Ovary (tissue), 10 donors: ENCODE measurements at places on chromosomes 5 and 9. TPM values are rescaled to one million over a fixed set of nuclear protein-coding genes. Genes with fewer than 3 reads are reported as not detected.
A peak's percentile ranks its signal among the peaks of the same experiment; 100 is the strongest.

DNA sequence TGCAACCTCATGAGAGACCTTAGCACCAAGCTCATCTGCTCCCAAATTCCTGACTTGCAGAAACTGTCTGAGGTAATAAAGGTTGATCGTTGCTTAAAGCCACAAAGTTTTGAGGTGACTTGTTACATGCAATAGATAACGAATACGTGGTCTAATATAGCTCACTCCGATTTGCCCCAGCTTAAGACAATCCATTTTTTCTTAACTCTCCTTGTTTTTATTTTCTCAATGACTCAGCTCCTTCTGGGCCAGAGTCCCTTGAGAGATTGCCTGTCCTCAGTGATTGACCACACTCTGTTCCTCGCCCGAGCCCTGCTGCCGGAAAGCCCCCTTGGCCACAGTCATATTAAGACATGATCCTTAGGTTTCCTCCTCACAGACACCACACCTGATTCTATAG is 63.7 kb upstream of the FANCC start:
- no peak for DNase-seq

GRCh38 chr5:174724484-174725260 is at the start of gene MSX2:
Gene MSX2, plus strand, starts transcription at chr5:174724582. Its CDS starts 78 bp downstream, at chr5:174724660.
- peak; percentile 59 for DNase-seq

DNA sequence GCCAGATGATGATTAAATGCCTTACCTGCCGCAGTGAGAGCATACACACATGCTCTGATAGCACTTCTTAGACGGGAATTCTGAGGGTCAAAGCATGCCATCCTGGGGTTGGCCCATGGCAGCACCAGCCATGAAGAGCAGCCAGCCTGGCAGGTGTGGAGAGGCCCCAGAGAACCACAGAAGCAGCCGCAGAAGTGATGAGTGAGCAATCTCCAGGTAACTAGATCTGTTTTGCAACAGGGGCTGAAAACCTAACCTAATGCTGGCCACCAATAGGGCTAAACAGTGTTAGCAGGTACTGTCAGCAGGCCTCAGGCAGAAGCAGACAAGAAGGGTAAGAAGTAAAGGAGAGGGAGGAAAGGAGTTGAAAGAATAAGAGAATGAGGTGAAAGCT is 33.5 kb upstream of the HOMER1 start:
- DNase-seq = no peak

DNA sequence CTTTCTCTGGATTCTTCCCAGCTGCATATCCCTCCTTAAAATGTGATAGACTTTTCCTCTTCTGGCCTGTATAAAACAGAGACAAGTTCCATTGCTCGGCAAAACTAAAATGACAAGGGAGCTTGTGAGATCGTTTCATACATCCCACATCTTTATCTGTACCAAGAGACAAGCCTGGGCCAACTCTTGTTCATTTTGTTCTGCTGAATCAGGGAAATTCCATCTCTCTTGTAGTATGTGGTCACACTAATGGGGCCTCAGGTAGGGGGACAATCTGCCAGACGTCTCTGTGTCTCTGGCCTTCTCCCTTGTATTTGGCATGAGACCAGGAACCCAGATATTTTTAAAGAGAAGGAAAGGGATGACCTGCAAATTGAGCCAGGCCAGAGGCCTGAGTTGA is 18.6 kb upstream of the PAPPA start:
- no peak for DNase-seq

DNA sequence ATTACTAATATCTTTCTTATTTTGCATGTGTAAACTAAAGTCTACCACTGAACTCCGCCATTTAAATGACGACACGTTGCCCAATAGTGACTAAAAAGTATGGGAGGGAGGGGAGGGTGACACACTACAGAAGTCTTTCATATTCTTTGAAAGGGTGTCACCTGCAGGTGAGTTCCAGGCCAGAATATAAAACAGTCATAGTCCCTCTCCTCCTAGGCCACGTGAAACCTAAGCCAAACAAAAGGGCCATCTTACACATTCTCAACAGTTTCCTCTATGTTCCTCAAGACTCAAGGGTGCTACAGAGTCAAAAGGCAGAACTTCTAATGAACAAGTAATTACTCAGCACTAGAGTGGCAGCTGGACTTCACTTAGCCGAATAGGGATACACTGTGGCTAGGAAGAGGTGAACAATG is 6.4 kb downstream of the CEMIP2 start:
- DNase-seq = no peak

- no peak for DNase-seq
Measured at GRCh38 chr9:111678293-111678692, 16.9 kb downstream of the GNG10 start.

- no peak for DNase-seq
Measured at GRCh38 chr5:164578911-164579310, 1073.5 kb downstream of the MAT2B start.

DNA sequence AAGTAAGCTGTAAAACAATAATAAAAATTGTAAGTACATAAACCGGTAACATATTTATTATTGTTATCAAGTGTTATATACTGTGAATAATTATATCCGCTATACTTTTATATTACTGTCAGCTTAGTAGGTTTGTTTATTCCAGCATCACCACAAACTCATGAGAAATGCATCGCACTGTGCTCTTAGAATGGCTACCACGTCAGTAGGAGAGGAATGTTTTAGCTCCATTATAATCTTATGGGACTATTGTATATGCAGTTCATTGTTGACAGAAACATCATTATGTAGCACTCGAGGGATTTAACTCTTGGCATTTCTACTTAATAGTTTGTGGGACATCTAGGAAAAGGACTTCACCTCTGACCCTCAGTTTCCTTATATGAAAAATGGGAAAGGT is 16.4 kb downstream of the SLC12A2 start:
- no peak for DNase-seq

- DNase-seq = no peak
Measured at GRCh38 chr5:78387468-78388153, 27.2 kb downstream of the SCAMP1 start.

DNA sequence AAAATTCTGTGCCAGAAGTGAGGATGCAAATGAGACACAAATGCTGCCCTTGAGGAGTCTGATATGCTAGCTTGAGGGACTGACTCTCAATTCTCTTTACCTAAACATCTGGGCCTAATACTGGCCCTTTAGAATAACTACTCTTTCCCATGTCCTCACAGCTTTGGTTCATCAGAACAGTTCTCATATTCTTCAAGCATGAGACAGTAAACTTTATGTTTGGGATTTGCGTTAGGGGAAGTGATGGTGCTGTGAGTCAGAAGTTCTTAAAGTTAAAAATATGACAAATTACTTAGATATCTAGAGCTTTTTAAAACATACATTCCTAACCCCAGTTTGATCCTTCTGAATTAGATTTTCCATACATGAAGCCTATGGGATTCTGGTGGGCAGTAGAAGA is 665.0 kb upstream of the RGMB start:
- no peak for DNase-seq

- no peak for DNase-seq
Measured at GRCh38 chr9:78821126-78821822, 524.3 kb downstream of the PSAT1 start.

DNA sequence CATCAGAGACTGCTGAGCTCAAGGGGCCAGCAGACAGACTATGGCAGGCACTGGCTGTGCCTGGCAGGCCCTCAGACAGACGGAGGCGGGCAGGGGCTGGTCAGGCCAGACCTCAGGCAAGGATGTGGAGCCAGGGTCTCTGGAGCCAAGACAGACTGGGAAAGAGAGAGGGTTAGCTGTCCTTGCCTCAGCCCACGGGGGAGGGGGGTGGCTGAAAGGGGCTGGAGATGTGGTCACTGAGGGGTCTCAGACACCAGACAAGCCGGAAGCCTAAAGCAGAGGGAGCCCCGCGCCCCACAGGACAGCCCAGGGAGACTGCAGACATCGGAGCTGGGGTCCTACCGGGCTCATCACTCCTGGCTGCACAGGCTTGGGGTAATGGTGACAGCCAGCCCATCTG is 141.2 kb upstream of the FOXD4L5 start:
- DNase-seq = no peak

GRCh38 chr5:9202636-9203035 is 343.2 kb downstream of the SEMA5A start:
- no peak for DNase-seq

GRCh38 chr9:113409481-113409880 is 994 bp downstream of the POLE3 start:
- DNase-seq = no peak

- no peak for DNase-seq
Measured at GRCh38 chr5:78555870-78556269, 92.7 kb downstream of the LHFPL2 start.

DNA sequence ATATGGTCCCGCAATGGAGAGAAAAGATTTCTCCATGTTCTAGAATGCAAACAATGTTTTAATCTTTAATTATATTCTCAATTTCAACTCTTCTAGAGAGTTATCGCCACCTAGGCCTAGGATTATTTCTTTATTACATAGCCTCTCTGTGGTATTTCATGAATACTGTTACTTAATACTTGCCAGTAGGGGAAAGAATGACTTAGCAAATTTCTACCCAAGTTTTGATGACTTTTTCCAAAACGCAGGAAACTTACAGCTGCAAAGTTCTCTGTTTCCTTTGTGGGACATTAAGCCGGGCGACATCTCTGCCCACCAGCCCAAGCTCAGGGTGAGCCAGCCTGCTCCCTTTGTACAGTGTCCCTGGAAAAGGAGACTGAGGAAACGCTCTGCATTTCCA is 73.8 kb downstream of the MED27 start:
- no peak for DNase-seq

DNA sequence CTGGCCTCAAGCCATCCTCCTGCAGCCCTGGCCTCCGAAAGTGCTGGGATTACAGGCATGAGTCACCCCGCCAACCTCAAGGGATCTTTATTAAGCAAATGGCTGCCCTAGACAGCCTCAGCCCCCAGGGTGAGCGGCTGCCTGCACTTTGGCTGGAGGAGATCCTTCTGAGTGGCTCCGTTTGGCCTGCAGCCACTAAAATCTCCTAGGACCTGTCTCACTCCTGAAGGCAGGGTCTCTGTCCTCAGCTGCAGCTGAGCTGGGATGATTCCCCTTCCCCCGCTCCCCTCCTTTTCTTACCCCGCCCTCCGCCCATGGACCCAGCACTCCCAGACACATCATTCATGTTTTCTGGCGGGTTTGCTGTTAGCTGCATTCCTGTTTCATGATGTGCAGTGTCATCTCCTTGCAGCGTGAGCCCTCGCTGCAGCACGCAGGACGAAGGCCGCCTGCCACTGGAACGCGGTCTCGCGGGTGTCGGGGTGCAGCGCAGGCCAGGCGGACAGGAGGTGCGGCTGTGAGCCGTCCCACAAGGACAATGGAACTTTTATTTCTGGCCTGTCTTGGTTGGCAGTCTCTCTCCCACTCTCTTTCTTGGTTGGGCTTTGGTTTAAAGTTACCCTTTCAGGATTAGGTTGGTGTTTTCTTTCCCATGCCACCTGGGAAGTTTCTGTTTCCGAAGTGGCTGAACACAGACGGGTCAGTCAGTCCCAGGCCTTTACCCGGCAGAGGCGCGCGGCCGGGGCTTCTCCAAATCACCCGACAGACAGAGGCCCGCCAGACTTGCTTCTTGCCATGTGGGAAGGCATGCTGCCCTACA is 137.1 kb downstream of the FOXD1 start:
- no peak for DNase-seq

DNA sequence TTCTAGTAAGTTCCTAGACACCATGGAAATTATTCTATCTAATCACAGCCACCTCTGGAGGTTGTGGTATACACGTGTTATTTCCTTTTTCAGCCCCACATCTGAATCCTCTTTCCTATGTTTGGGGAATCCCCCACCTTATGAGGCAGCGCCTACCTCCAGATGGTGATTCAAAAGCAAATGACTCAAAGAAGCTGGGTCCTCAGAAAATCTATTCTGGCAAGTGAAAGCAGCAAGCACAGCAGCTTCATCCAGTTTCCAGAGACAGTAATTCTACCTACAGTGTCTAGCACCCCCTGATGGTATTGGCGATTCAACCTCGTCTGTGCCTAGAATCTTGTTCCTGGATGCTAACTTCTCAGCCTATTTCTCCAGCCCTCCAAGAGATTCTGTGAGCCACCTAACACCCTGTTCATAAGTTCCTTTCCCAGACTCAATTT is 43.0 kb downstream of the STRBP start:
- no peak for DNase-seq

- DNase-seq = no peak
Measured at GRCh38 chr5:139027150-139027549, 152.0 kb upstream of the LRRTM2 start.

GRCh38 chr5:99037668-99038067 is 108.9 kb upstream of the CHD1 start:
- no peak for DNase-seq

DNA sequence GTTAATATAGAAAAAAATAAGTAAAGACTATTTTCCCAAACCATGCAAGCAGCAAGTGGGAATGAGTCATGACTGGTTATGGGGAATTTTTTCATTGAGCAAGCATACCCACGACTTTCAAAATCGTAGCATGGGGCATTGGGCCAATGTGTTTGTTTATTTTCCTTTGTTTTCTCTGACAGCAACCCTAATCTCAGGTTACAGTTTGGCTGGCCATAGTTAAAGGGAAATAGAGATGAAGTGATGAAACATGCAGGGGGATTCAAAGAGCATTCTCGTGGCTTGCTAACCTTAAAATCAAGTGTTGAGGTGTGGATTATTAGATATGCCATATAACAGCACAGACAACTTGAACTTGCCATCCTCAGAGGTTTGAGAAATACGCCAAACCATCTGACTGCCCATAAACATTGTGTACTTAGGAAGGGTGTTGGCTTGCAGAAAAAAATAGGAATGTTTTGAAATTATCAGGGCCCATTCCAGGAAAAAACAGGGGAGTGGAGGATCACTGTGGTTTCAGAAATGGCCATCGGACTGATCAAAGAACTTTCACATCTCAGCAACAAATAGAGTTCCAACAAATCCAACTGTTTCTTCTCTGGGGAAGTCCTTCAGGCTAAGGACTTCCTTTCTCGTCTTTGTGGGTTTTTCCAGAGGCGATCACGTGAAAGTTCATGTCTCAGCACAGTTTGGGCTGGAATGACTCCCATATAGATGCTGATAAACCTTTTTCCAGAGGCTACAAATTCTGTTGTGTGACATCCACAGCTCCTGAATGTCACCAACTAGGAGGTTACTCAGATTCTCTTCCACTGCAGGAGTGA is 259.1 kb downstream of the SYK start:
- DNase-seq = no peak

GRCh38 chr5:170445936-170446335 is 56.8 kb upstream of the KCNMB1 start:
- no peak for DNase-seq

DNA sequence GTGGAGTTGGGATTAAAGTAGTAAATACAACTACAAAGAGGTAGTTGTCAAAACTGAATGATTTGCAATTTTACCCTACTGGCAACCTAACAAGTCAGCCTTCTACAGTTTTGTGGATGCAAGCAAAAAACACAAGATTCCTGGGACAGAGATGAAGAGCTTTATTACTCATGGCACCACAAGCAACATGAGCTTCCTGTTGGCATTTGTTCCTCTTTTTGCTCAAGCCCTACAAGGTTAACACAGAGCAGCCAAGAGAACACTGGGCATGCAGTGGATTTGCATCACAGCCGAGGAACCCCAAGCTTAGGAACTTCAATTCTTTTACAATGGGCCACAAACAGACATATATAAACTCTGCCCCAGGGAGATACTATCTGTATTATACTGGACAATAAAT is 28.8 kb upstream of the DMAC1 start:
- no peak for DNase-seq

Gene PCDHB12
- total RNA-seq = 5.9 TPM

Gene SLC4A9
- not detected for total RNA-seq

Gene ENC1
- total RNA-seq = 15.9 TPM

Gene IL9
- total RNA-seq = not detected

Gene CSF2
- total RNA-seq = not detected

Gene SGCD
- total RNA-seq = 12.9 TPM

Gene FYB1
- 8.6 TPM for total RNA-seq

Gene STKLD1
- total RNA-seq = 0.48 TPM

Gene BHMT2
- 3.7 TPM for total RNA-seq

Gene GABBR2
- not detected for total RNA-seq
